ENCODE measurements at places on chromosomes 13 and 19.
A peak's percentile ranks its signal among the peaks of the same experiment; 100 is the strongest.

DNA sequence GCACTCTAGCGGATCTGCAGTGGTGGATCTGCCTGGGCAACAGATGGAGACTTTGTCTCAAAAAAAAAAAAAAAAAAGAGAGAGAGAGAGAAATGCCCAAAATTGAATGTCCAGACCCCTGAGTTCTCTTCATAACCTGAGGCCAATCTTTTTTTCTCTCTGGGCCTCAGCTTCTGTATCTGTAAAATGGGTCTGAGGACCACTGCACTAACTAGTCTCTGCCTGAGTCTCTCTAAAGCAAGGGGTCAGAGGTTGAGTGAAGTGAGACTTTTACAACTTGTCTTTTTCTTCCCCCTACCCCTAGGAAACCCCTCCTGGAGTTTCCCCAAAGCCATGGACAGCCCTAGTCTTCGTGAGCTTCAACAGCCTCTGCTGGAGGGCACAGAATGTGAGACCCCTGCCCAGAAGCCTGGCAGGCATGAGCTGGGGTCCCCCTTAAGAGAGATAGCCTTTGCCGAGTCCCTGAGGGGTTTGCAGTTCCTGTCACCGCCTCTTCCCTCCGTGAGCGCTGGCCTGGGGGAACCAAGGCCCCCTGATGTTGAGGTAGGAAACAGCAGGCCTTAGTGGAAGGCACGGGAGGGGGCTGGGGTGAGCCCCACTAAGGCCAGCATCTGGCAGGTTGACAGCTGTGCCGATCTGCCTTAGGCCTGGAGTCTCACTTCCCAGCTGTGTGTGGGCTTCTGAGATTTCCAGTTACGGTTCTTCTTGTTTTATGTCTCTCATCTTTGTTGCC is 1.8 kb downstream of the TMEM91 start:
- no peak for DNase-seq

DNA sequence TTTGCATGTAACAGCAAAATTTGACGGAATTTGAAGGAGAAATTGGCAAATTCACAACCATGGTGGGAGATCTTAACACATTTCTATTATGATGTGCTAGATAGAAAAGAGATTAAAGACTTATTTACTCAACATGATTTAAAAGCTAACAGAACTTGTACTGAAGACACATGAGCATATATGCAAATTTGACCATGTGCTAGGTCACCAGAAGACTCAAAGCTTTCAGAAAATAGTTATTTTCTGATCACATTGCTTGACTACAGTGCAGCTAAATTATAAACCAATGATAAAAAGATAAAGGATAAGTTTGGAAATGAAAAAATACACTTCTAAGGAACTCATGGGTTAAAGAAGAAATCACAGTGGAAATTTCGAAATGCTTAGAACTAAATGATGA is 9.1 kb downstream of the GPR183 start:
- DNase-seq, result no peak

- no peak for DNase-seq
Measured at GRCh38 chr13:110589793-110590390, 25.5 kb upstream of the NAXD start.

DNA sequence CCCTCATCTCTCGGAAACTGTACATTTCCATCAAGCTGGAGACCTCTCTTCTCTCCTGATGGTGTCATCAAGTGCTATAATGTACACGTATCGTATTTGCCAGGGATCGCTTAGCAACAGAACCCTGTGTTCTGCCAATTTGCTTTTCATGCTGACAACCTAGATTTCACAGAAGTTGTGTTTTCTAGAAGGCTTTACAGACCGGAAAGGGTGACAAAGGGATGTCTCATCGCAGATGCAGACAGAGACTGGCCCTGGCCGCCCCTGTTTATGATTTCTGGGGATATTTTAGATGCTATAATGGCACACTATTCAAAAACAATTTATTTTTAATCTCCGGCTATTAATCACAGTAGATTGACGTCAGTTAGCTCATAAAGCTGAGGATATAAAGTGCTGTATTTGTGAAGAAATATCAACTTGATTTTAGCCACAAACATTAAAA is 291.4 kb downstream of the IRS2 start:
- no peak for DNase-seq

- no peak for DNase-seq
Measured at GRCh38 chr13:93956426-93956825, 523.1 kb downstream of the DCT start.

DNA sequence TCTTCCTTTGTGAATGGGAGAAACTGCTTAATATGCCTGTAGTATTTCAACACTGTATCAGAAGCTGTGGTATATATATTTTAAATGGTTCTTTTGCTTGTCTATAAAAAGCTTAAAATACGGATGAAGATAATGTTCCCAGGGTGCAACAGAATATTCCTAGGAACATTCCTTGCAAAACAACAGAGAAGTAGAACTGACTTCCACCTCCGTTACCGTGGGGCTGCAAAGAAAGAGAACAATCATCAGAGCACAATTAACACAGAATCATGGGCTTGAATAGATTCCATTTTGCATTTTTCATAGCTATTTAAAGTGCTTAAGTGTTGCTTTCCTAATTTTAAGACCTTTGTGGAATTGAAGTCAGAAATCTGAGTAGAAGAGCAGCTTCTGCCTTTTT is 1227.7 kb downstream of the EFNB2 start:
- DNase-seq, result no peak

DNA sequence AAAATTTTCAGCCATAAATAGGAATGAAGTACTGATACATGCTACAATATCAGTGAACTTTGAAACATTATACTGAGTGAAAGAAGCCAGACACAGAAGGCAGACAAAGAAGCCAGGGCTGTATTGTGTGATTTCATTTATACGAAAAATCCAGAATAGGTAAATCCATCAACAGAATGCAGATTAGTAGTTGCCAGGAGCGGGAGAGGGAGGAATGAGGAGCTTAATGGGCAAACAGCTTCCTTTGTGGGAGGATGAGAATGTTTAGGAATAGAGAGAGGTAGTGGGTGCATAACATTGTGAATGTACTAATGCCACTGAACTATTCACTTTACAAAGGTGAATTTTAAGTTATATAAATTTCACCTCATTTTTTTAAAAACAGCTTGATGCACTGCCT is 103.3 kb upstream of the SERTM1 start:
- DNase-seq, result no peak

DNA sequence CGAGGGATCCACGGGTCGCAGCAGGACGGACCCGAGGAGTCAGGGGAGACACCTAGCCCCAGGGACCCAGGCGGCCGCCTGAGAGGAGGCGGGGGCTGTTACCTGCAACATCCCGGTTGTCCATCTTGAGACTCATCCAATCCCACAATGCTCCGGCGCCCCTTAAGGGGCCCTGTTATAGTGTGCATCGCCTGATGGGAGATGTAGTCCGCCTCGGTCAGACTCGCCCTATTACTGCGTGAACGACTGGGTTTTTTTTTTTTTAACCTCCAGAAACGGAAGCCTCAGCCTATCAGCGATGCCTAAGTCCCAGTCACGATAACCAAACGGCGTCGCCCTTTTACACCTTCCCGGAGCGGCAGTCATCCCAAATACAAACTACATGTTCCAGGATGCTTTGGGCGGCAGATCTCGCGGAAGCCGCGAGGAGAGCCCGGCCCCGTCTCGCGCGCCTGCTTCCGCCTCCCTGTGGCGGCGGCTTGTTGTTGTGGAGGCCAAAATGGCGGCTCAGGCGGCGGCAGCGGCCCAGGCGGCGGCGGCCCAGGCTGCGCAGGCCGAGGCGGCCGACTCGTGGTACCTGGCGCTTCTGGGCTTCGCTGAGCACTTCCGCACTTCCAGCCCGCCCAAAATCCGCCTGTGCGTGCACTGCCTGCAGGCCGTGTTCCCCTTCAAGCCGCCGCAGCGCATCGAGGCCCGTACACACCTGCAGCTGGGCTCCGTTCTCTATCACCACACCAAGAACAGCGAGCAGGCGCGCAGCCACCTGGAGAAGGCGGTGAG is at the start of the genes MAU2 and SUGP1:
TSS of gene MAU2 (plus strand) at position 469 of the 780 bp plus-strand sequence. CDS start at position 500, 31 bp downstream.
TSS of gene SUGP1 (minus strand) at position 149 of the 780 bp plus-strand sequence. CDS start at position 136, 13 bp downstream.
- DNase-seq, result peak; percentile 86

- DNase-seq, result peak; percentile 82
Measured at GRCh38 chr19:34994643-34995541, 5.2 kb upstream of the GRAMD1A start.

DNA sequence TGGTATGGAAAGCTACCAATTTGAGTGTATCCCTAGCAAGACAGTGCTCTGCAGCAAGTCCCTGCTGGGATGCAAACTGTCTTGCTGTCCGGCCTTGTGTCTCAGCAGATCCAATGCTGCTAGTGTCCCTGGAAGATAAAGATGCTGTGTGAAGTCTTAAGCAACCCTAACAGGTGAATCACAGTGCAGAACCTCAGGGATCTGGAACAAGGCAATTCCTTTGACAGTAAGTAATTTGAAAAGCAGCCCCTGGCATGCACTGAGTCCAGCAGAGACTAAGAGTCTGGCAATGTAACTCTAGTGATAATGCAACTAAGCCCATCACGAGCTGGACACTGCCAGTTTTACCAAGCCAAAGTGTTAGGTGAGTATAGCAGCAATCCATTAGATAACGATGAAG is 1.7 kb upstream of the UCHL3 start:
- no peak for DNase-seq

GRCh38 chr13:112839356-112840105 is 129.5 kb upstream of the MCF2L start:
- no peak for DNase-seq

DNA sequence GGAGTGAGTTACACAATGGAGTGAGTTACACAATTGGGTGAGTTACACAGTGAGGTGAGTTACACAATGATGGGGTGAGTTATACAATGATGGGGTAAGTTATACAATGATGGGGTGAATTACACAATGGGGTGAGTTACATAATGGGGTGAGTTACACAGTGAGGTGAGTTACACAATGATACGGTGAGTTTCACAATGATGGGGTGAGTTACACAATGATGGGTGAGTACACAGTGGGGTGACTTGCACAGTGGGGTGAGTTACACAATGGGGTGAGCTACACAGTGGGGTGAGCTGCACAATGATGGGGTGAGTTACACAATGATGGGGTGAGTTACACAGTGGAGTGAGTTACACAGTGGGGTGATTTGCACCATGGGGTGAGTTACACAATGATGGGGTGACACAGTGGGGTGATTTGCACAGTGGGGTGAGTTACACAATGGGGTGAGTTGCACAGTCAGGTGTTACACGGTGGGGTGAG is 52.5 kb upstream of the GAS6 start:
- no peak for DNase-seq

- DNase-seq, result no peak
Measured at GRCh38 chr13:95601216-95601615, 43.3 kb downstream of the DZIP1 start.

DNA sequence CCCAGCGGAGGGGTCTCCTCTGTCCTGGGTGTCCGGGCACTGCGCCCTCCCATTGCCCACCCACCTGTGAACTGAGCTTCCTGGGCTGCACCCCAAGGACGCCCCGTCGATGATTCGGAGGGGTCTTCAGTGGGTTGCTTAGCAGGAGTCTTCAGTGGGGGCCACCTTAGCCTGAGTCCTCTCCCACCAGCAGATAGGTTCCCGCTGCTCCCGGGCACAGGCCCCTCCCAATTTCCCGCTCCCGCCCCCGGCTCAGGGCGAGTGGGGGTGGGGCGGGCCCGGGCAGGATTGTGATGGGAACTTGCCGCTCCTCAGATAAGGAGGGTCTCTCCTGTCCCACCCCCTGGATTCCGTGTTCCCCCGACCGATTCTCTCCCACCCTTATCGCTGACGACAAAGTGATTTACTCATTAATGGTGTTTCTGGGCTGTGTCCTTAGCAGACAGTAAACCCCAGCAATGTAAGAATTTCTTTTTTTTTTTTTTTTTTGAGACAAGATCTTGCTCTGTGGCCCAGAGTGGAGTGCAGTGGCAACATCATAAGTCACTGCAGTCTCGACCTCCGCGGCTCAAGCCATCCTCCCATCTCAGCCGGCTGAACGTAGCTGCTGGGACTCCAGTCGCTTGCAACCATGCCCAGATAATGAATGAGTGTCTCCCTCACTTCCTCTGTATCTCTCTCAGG is 655 bp upstream of the S1PR5 start:
- no peak for DNase-seq

DNA sequence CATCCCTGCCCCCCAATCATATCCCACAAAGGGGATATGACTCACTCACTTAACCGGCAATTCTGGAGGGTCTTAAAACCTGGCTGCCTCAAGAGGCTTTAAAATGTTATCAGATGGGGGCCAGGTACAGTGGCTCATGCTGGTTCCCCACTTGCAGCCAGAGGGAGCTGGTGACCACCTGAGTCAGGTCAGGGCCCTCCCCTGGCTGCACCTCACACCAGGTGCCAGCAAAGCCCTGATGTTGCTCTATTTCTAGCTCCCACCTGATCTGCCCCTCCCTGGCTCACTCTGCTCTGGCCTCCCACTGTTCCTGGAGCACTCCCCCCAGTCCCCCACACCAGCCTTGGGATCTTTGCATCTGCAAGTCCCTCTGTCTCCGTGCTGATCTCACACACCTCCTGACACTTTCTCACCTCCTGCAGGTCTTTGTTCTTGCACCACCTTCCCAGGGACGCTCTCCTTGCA is 14.2 kb downstream of the HPN start:
- no peak for DNase-seq

GRCh38 chr19:12090807-12091206 is 26.3 kb downstream of the ZNF844 start:
- peak; percentile 60 for DNase-seq

DNA sequence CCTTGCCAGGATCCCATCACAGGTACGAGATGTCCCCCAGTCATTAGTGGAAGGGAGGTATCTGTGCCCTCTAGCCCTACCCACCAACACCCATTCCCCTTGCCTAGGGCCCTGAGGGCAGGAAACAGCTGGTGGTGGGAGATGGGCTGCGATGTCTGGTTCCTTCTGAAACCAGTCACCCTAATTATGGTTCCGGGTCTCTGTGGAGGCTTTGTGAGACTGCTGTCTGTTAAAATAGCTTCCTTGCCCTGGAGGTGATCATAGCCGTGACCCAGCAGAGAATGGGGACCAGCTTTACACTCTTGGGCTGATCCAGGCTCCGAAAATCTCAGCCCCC is 5.5 kb downstream of the ALDH16A1 start:
- no peak for DNase-seq

DNA sequence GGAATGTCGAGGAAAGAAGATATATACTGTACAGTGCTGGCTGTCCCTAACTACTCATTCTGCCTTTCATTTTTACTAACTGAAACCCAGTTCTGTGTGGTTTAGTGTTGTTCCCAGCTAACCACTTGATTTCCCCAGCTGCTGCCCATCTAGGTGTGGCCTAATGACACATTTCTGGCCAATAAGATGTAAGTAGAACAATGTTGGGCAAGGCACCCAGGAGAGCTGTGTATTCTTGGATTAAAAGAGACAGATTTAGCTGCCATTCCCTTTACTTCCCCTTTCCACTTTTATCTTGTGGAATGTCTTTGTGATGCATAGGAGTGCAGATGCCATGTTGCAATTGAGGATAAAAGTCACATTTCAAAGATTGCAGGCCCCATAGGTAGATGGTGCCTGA is 28.3 kb upstream of the PCDH9 start:
- no peak for DNase-seq

DNA sequence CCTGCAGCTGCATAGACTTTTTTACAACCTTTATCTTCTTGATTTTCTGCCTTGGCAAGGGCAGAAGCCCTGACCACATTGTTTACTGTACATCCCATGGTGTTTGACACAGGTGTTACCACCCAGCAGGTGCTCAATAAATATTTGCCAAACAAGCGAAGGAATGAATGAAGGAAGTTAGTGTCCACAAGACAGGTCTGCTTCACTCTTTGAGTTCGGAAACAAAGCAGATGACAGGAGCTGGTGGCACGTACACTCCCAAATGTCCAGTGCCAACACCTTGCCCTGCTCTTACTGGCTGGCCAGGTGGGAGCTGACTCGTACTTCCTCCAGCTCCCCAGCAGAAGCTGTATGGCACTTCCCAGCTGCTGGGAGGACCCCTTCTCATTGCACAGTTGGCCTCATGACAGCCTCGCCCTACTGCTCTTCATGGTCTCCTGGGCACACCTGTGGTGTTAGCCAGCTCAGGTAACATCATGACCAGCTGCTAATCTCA is 22.0 kb upstream of the MUC16 start:
- DNase-seq, result no peak
